ENCODE measurements at places on chromosomes 2 and 18.

DNA sequence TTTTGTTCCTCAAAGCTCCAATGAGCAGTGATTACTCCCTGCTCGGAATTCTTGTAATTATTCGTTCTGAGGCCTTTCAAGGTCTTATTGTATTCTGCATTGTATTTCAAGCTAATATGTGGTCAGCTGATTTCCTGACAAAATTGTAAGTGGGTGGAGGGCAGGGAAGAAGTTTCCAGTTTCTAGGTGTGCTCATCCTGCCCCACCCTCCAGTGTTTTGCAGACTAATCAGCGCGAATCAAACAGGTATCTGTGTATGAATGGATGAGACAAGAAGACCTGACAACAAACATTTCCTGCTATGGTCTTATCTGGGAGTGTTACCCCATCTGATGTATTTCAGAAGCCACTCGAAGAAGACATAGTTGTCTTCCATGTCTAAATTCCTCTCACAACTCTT lies 35.3 kb downstream of the MYCN start:
- H3K36me3 ChIP-seq: no peaks in the 10 kb centered on the region
- H3K4me1 ChIP-seq: no peaks in the 10 kb centered on the region
- no peaks in the 10 kb centered on the region for H3K27me3 ChIP-seq

DNA sequence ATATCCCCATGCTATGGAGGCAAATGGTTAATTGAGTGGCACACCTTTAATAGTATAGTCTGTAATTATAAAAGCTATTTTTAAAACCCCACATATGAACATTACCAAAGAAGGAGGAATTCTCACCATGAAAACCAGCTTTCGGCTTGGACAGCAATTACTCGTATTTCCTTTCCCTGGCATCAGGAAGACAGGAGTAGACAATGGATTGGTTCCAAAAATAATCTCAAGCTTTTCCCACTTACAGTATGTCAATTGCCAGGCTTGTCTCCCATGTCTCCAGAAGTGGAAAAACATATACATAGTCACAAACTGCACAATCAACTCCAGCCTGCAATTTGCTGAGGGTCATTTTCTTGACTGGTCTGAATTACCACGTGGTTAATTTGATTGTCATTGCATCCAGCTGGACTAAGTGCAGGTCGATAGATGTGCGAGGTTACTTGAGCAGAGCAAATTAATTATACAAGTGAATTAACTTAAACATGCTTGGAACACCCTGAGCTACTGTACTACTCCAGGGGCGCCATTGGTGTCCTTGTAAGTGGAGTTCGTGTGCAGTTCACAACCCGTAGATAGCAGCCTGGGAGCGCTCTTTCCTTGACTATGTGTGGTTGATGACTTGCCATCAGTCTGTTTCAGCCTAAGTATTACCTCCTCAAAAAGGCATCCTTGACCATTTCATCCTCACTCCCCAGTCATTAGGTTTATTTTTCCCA lies 124.3 kb upstream of the PELI1 start:
- no peaks in the 10 kb centered on the region for H3K27me3 ChIP-seq
- no peak overlapping the region for H3K27ac ChIP-seq
- no peak for DNase-seq
- H3K4me3 ChIP-seq: no peak overlapping the region
- peaks cover 7% of the 10 kb centered on the region for H3K4me1 ChIP-seq
- peaks cover 5% of the 10 kb centered on the region for H3K36me3 ChIP-seq

DNA sequence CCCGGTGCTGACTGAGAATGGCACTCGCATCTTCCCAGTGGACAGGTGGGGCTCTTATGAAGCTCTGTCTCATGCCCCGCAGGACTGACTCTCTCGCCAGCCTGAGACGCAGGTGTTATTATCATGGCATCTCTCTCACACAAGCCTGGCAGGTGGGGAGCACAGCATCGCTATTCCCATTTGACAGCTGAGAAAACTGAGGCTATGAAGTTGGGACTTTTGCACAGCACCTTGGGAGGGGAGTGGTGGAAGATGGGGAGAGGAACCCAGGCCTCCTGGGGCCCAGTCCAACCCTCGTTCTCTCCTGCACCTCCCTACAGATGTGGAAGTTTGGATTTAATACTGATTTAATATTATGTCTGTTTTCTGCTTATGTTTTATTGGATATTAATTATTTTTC lies 9.0 kb upstream of the NTSR2 start:
- DNase-seq: no peak
- H3K4me1 ChIP-seq: no peaks in the 10 kb centered on the region
- no peak overlapping the region for H3K4me3 ChIP-seq
- H3K27me3 ChIP-seq: peaks cover 49% of the 10 kb centered on the region

- no peaks in the 10 kb centered on the region for H3K27me3 ChIP-seq
- H3K36me3 ChIP-seq: no peaks in the 10 kb centered on the region
- no peak overlapping the region for H3K4me3 ChIP-seq
- H3K4me1 ChIP-seq: peaks cover 5% of the 10 kb centered on the region
- DNase-seq: no peak
Observed at GRCh38 chr2:191252699-191253098, 7.5 kb downstream of the MYO1B start.

- H3K27me3 ChIP-seq: peaks cover 7% of the 10 kb centered on the region
- no peak overlapping the region for H3K27ac ChIP-seq
- no peak for DNase-seq
Observed at GRCh38 chr2:33225350-33225749, 251.1 kb upstream of the RASGRP3 start.

DNA sequence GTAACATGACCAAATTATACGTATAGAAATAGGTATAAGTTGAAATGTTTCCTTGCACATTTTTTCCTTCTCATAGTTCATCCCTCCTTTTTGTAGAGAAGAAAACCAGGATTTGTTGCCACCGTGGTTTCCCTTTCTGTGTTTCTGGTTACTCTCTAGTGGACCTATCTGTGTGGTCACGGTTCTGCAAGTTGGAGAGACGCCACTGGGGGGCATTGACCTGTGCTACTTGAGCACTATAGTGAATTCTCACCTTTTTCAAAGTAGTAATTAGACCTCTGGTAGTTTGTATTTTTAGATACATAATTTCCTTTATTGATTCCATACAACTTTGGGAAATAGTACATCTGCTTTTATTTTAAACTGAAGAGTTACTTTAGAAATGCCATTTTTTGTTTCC lies 444.8 kb downstream of the PTPRM start:
- no peaks in the 10 kb centered on the region for H3K36me3 ChIP-seq
- no peaks in the 10 kb centered on the region for H3K27me3 ChIP-seq
- no peak overlapping the region for H3K4me3 ChIP-seq
- DNase-seq: no peak
- H3K4me1 ChIP-seq: no peaks in the 10 kb centered on the region
- no peak overlapping the region for H3K27ac ChIP-seq

GRCh38 chr2:161141033-161141432 lies 19.2 kb upstream of the TANK start:
- no peaks in the 10 kb centered on the region for H3K27me3 ChIP-seq
- H3K4me1 ChIP-seq: peaks cover 79% of the 10 kb centered on the region
- no peak for DNase-seq

DNA sequence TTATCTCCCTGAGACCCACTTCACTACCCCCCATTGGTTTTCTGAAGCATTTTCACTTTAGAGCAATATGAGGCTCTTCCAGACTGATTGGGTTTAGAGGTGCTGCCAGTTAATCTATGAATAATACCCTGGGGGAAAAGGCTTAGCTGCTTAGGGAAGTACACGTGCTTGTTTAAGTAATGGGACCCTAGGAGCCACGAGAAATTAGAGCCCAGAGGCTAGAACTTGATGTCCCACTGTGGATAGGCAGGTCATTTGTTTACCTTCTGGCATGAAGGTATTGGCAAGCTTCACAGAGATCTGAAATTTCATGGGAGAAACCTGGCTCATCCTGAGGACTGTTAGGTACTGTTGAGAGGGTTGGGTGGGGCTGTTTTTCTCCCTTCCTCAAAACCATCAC lies 59.7 kb downstream of the CLIP4 start:
- no peaks in the 10 kb centered on the region for H3K27me3 ChIP-seq
- no peak overlapping the region for H3K27ac ChIP-seq
- DNase-seq: no peak
- peaks cover 29% of the 10 kb centered on the region for H3K36me3 ChIP-seq
- H3K4me3 ChIP-seq: no peak overlapping the region

- no peaks in the 10 kb centered on the region for H3K27me3 ChIP-seq
- H3K4me1 ChIP-seq: no peaks in the 10 kb centered on the region
- no peak overlapping the region for H3K4me3 ChIP-seq
Observed at GRCh38 chr18:7002107-7002506, 115.5 kb downstream of the LAMA1 start.

DNA sequence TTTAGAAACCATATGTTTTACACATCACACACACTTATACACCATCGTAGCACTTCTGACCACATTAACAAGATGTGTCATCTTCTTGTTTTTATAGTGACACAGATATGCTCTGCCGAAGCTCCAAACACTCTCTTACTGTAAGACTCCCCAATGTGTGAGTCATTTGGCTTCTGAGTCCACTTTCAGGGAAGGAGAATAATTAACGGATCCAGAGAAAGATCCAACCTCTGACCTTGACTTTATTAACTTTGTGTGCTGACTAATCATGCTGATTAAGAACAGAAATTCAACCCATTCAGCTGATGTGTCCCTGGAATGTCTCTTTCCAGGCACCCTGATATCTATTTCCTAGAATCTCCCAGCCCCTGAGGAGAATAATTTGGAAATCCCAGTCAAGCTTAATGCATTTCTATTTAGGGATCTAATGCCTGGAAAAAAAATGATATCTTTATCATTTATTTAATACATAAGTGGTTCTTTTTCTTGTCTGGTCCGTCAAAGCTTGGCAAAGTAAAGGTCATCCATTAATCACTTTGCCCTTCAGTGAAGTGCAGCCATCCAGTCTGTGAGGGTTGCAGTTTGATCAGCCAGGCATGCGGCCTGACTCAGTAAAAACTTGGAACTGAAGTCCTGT lies 615.8 kb upstream of the SYT4 start:
- no peak overlapping the region for H3K4me3 ChIP-seq
- H3K4me1 ChIP-seq: no peaks in the 10 kb centered on the region
- no peak for DNase-seq
- H3K27ac ChIP-seq: no peak overlapping the region

GRCh38 chr2:210954386-210954907 lies 398.0 kb downstream of the CPS1 start:
- DNase-seq: no peak
- no peak overlapping the region for H3K4me3 ChIP-seq

GRCh38 chr18:66587430-66587829 lies 16.5 kb downstream of the CDH19 start:
- no peak overlapping the region for H3K4me3 ChIP-seq
- no peak for DNase-seq

- no peak overlapping the region for H3K4me3 ChIP-seq
- no peaks in the 10 kb centered on the region for H3K36me3 ChIP-seq
- no peaks in the 10 kb centered on the region for H3K4me1 ChIP-seq
- no peak for DNase-seq
Observed at GRCh38 chr18:42756214-42756613, 359.3 kb downstream of the RIT2 start.

DNA sequence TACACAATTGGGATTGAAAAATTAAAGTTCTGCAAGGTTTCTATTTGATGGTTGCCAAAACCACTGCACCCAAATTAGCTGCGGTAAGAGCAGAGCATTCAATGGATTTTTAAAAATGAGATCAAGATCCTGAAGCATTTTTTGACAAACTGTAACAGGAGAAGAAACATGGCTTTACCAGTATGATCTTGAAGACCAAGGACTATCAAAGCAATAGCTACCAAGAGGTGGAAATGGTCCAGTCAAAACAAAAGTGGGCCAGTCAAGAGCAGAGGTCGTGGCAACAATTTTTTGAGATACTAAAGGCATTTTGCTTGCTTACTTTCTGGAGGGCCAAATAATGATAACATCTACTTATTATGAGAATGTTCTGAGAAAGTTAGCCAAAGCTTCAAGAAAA lies 186.8 kb downstream of the RDH14 start:
- no peak for DNase-seq
- peaks cover 6% of the 10 kb centered on the region for H3K27me3 ChIP-seq
- no peaks in the 10 kb centered on the region for H3K36me3 ChIP-seq
- no peak overlapping the region for H3K4me3 ChIP-seq
- no peak overlapping the region for H3K27ac ChIP-seq

DNA sequence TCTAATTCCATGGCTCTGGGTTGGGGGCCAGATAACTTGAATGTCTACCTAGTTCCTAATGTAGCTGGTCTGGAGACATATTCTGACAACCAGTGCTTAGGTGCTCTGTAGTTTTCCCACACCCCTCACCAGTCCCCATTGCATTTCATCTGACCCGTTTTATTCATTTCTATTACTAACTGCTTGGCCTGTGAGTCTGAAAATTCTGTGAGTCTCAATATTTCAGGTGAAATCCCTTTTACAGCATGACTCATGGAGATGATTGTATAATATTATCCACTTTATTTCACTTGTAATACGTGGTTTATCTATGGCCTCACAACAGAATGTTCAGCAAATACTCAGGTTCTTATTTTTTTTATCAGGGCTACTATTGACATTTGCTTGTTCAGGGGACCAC lies 103.7 kb upstream of the UGP2 start:
- H3K27ac ChIP-seq: no peak overlapping the region
- no peak overlapping the region for H3K4me3 ChIP-seq
- H3K27me3 ChIP-seq: no peaks in the 10 kb centered on the region
- no peak for DNase-seq

DNA sequence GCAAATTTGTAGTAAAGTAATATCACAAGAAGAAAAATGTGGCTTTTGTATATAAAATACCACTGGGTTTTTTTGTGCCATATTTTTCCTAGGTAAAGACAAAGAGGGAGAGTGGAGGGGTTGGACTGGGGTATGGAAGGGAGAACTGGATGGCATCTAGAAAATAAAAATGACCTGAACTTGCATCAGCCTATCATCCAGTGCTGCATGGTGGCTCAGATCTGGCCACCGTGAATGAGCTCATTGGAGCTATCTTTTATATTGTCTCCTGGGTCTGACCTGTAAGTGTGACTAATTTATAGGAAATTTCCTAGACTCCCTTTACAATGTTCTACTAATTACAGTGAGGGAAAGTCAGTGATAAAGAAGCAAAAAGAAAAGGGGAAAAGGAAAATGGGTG lies 369.0 kb downstream of the TMEM182 start:
- H3K36me3 ChIP-seq: no peaks in the 10 kb centered on the region
- no peak for DNase-seq
- no peak overlapping the region for H3K4me3 ChIP-seq

DNA sequence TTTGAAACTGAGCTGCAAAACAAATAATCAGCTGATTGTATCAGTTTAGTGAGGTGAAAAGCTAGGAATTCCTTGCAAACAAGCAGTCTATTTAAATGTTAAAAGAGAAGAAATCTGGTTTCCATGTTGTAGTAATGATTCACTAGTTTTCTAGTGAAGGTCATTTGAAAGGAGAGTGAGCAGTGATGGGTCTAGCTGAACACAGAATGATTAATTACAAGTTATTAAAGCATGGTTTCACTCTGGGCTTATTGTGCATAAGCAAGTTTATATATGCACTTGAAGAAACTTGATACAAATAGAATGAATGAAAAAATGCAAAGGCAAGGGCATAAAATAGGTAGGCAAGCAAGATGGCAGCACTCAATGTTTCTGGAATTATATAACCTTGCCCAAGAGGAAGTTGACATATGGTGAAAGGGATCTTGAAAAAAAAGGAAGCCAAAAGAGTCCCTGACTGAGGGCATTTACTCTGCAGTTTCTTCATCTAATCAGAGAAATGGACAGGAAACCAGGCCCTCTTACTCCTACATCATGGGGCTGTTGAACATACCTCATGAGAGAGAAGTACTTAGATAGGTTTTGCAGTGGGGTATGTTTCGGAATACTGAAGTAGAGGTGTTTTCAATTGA lies 53.2 kb downstream of the PLCL1 start:
- no peak for DNase-seq
- no peak overlapping the region for H3K4me3 ChIP-seq
- no peaks in the 10 kb centered on the region for H3K36me3 ChIP-seq
- H3K27me3 ChIP-seq: peaks cover 3% of the 10 kb centered on the region
- H3K4me1 ChIP-seq: no peaks in the 10 kb centered on the region
